NCI-H1105 (cell line): ENCODE measurements at places on chromosomes 5 and 9.

- no peak for DNase-seq
Observed at GRCh38 chr9:76873821-76874220, 32.1 kb downstream of the PRUNE2 start.

DNA sequence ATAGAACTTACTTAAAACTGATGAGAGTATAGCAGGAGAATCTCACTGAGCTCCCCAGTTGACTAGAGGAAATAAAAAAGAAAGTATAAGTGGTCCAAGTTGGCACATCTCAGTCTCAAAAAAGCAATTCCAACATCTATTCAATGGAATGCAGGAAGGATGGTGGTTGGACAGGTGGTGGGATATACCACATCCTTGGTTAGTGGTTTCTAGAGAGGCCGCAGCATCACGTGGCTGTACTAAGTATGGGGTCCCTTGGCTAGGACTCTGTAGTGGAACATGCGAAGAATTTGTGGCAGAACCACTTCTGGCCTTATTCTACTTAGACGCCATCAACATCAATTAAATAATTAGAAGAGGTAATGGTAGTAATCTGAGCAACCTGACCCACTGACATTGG, 232.4 kb downstream of the SAXO1 start:
- no peak for DNase-seq

DNA sequence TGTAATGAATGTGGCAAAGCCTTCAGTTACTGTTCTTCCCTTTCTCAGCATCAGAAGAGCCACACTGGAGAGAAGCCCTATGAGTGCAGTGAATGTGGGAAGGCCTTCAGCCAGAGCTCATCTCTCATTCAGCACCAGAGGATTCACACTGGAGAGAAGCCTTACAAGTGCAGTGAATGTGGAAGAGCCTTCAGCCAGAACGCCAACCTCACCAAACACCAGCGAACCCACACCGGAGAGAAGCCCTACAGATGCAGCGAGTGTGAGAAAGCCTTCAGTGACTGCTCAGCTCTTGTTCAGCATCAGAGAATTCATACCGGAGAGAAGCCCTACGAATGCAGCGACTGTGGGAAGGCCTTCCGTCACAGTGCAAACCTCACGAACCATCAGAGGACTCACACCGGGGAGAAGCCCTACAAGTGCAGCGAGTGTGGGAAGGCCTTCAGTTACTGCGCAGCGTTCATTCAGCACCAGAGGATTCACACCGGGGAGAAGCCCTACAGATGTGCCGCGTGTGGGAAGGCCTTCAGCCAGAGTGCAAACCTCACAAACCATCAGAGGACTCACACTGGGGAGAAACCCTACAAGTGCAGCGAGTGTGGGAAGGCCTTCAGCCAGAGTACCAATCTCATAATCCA, 6.8 kb downstream of the RPL12 start:
- no peak for DNase-seq

GRCh38 chr5:80054682-80055081, 19.5 kb downstream of the THBS4 start:
- DNase-seq = no peak

- no peak for DNase-seq
Observed at GRCh38 chr5:6832994-6833393, 119.8 kb downstream of the TENT4A start.

- DNase-seq = no peak
Observed at GRCh38 chr5:60101573-60101972, 208.0 kb upstream of the PDE4D start.

- DNase-seq = no peak
Observed at GRCh38 chr5:119009131-119009530, 20.8 kb upstream of the DTWD2 start.

DNA sequence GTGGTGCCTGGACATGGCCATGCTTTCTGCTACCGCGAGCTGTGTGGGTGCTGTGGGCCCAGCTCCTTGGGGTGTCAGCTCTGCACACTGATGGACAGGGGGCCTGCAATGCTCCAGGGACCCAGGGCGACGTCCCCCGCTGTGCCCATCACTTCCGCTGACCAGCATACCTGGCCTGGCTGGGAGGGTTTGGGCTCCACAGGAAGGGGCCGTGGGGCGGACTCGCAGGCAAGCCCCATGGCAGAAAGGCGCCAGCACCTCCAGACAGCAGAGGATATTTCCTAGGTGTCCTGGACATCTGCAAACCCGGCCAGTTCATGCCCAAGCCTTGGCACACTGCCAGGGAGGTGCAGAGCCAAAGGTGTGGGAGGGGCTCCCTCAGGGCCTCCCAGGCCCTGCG, 295.8 kb upstream of the IRX4 start:
- DNase-seq = no peak

DNA sequence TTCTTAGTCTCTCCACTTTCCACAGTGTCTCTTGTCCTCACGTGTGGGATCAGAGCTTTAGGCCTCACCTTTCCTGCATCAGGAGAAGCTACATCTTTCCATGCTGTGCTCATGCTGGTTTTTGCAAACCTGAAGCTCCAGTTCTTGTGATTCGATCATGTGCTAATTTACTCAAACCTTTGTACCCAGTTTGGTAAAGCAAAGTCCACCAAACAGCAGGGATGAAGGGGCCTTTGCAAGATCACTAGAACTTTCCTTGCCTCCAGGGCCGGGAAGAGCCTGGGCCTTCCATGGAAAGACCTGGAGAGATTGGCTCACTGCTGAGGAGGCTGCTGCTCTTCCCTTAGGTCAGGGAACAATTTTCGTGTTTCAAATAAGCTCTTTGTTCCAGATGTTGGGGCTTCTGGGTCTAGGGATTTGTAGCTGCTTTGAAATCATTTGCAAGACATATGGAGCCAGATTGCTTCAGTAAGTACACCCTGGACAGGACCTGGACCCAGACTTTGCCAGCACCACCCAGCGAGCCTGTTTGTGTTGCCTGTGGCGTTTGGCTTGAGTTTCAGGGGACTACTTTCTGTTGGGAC, 18.7 kb upstream of the SPATA31E1 start:
- no peak for DNase-seq

DNA sequence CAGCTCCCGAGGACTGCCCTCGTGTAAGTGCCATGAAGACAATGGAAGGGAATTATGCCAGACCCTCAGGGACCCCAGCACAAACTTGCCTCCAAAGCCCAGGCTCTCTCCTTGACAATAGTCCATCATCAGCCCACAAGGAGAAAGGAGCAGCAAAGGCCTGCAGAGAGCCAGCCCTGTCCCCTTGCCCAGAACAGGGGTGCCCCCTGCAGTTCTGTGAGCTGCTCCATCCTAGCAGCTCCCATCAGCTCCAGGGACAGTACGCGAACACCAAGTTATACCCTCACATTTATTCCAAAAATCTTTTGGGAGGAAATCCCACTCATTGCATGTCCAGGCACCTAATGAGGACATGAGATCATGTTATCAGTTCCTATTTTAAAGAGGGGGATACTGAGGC, 11.1 kb downstream of the BARX1 start:
- DNase-seq = no peak

DNA sequence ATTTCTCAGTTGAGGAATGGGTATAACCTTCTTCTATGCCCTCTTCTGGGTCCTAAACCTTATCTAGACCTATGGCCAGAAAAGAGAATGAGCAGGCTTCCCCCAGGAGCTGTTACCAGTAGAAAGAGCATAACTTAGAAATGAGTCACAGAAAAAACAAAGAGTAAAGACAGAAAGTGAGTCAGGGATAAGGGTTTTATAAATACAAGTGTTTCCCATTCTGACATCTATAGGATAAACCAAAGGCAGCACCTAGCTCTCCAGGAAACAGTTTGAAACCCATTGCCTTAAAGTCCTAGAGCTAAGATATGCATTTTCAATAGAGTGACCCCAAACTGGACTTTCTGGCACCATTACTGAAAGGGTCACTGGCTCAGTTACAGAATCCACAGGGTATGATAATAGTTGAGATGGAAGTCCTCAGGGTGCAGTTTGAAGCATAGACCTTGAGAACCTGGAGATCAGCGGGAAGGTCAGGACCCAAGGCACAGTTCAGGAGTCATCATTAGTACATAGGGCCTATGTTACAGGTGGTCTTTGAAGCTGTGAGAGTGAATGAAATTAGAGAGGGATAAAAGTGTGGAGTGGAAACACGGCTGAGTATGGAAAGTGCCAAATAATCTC, 42.7 kb upstream of the LIFR start:
- no peak for DNase-seq

GRCh38 chr5:112396430-112396829, 22.6 kb downstream of the EPB41L4A start:
- no peak for DNase-seq

GRCh38 chr5:1997640-1998347, 115.1 kb upstream of the IRX4 start:
- DNase-seq = no peak
